ENCODE measurements at places on chromosomes 1 and 21.

- no peak for DNase-seq
These were observed 2.8 kb downstream of the IL20 start for GRCh38 chr1:206868264-206868663.

DNA sequence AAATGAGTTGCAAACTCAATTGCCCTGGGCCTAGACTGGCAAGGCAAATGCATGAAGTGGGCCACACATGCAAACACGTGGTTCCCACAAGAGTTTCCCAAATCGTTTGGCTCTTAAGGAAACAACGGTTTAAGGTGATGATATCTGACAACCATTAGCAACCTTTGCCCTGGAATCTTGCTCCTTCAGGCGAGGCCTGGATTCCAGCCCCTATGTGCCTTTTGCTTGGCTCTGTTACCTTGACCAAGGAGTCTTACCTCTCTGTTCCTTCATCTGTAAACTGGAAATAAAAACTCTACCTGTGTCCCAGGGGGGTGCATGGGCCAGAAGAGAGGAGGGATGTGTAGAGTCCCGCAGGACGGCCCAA lies 72.1 kb upstream of the CASZ1 start:
- no peak for DNase-seq

GRCh38 chr1:35555212-35555584 lies 2.0 kb downstream of the KIAA0319L start:
- DNase-seq = no peak

- no peak for DNase-seq
These were observed 21.7 kb upstream of the KIFAP3 start for GRCh38 chr1:170095976-170096748.

- no peak for DNase-seq
These were observed 15.6 kb upstream of the TACSTD2 start for GRCh38 chr1:58592522-58593134.

DNA sequence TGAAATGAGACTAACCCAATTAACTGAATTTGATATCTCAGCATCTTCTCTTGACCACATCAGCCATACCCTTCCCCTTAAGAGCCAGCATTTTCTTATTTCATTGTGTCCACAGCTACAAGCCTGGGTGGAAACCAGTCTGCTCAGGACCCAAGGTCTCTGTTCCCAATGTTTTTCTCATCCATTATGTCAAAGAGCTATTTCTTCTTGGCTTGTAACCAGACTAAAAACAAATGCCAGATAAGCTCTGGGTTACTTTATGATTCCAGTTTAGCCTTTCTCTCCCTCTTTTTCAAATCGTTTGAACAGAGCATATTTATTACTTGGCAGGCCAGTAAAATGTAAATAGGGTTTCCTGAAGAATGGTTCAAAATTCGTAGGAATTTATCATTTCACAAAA lies 109.3 kb upstream of the SPATA6 start:
- DNase-seq = no peak

GRCh38 chr1:41525891-41526587 lies 41.6 kb upstream of the EDN2 start:
- DNase-seq = no peak

GRCh38 chr1:225766967-225767633 lies 10.5 kb upstream of the SRP9 start:
- no peak for DNase-seq

Data from stimulated activated CD8-positive, alpha-beta memory T cell treated with anti-CD3 and anti-CD28 coated beads, Interleukin-12 subunit alpha, Interleukin-12 subunit beta, amount 100 ng/mL, for 4 hours (primary cell).